CD4-positive, alpha-beta T cell treated with Interleukin-4 for 4 hours (primary cell): ENCODE measurements at places on chromosomes 6 and 20.

GRCh38 chr6:101013612-101014195, 132.6 kb upstream of the ASCC3 start:
- DNase-seq = no peak

- DNase-seq = no peak
Observed at GRCh38 chr20:63930971-63931553, 25.2 kb downstream of the UCKL1 start.

DNA sequence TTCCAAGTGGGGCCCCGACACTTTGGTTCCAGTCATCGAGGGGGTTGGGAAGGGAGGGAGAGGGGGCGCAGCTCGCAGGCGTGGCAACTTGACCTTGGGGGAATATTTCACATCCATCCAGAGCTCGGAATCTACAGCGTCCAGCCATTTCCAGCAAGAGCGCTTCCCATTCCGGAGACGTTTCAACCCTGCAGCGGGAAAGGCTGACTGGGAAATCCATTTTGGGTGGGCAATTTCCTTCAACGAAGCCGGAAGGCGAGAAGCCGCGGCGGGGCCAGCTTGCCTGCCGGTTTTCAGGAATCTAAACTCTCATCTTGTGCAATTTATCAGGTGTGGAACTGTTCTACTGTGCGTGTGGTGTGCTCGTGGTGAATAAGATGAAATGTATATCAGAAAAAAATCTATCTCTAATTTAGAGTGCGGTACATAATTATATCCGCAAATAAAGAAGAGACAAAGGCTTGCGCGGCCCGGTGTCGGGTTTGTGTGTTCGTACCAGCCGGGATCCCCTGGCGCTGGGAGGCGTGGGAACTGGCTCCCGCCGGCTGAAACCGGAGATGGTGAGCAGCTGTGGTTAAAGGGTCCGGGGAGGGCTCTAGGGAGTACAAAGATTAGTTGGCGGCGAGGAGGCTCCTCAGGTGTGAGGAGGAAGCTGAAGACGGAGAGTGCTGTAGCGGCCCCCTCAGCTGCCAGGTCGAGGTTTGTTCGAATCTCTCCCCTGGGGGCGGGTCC, 4.8 kb downstream of the SLC32A1 start:
- DNase-seq = no peak

GRCh38 chr6:159043947-159044346, 844 bp downstream of the TAGAP start:
- DNase-seq = peak; percentile 61

DNA sequence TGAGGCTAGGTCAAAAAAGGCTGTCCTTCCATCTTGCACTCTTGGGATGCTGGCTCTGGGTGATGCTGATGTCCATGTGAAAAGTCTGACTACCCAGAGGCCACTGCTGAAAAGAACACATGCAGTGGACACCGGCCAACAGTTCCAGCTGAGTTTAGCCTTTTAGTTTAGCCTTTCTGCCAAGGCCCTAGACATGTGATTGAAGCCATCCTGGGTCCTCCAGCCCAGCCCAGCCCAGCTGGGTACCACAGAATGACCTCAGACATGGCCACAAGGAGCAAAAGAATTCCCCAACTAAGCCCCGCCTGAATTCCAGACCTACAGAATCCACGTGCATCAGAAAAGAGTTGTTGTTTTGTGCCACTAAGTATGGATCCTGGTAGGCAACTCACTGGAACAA, 17.4 kb downstream of the PIGT start:
- DNase-seq = no peak

- no peak for DNase-seq
Observed at GRCh38 chr6:53862662-53863462, 68.1 kb downstream of the LRRC1 start.

- DNase-seq = no peak
Observed at GRCh38 chr20:50455656-50456451, 54.3 kb upstream of the PTPN1 start.

DNA sequence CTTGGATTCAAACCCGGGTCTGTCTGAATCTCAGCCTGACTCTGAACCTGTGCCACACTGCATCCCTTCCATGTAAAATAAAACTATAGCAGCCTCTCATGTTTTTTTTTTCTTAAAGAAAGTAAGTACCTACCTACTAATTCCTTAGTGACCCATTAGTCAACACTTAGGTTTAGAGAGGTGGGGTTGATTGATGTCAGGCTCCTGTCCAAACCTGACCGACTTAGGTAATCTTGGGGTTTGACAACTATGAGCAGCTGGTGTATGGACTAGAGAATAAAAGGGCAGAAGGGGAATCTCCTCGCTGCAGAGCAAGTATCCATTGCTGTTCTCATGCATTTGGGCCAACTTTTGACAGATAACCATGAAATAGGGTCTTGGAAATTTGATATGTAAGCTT, 6.5 kb downstream of the NKAIN2 start:
- no peak for DNase-seq

- no peak for DNase-seq
Observed at GRCh38 chr6:93749930-93750329, 330.6 kb upstream of the EPHA7 start.

DNA sequence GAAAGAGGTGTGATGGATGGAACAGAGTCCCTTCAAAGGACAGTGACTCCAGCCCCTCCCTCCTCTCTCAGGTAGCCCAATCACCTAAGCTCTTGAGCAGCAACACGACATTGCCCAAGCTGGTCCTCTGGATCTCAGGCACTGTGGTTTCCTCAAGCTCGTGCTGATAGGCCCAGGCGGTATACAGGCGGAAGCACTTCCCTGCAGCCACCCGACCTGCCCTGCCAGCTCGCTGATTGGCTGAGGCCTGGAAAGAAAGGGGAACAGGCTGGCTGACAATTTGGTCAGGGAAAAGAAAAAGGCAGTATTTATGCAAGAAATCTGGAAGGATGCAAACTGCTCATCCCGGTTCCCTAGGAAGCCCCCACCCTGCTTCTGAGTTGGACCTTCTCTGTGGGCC, 9.6 kb downstream of the C6orf136 start:
- peak; percentile 5 for DNase-seq

DNA sequence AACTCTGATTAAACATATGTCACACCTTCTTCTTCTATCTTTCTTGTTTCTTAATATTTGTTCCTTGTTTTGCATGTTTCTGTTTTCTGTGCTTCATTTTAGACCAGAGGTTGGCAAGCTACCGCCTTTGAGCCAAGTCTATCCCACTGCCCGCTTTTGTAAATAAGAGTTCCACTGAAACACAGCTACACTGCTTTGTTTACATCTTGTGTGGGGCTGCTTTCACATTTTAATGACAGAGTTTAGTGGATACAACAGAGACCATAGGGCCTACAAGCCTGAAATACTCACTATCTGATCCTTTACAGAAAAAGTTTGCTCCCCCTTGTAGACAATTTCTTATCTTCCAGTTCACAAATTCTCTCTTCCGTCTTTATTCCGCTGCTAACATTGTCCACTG, 109.4 kb upstream of the SPACA1 start:
- no peak for DNase-seq

DNA sequence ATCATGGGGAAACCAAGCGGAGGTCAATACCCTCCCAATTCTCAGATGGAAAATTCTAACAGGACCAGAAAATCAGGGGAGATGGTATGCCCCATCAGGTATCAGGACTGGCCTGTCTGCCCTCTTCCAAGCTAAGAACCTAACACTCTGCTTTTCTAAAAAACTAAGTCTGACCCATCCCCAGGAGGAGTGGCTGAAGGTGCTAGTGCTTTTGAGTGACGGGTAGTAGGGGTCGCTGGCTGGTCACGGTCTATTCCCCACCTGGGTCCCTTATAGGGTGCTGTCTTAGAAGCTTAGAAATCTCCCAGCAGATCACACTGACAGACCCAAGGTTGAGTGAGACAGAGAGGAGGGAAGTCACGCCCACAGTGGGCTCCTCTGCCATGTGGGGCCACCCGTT, 9.6 kb downstream of the ABHD16A start:
- DNase-seq = no peak

DNA sequence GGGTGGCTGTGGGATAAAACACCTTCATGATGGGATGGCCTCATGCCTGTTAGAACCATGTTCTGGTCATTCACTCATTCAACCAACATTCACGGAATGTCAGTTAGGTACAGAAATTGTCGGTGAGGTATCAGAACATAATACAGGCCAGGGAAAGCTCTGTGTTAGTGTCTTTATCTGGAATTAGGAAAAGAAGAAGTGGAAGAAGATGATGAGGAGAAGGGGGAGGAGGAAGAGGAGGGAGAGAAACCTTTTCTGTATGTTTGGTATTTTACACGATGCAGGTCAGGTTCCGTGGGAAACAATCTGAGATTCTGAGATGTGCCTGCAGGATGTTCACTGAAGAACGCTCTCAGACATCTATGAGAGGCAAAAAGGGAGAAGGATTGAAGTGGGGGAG, 5.6 kb downstream of the ADTRP start:
- no peak for DNase-seq

- no peak for DNase-seq
Observed at GRCh38 chr6:86609549-86610388, 327.6 kb upstream of the HTR1E start.

GRCh38 chr20:20452254-20452676, 84.4 kb downstream of the INSM1 start:
- DNase-seq = peak; percentile 71

DNA sequence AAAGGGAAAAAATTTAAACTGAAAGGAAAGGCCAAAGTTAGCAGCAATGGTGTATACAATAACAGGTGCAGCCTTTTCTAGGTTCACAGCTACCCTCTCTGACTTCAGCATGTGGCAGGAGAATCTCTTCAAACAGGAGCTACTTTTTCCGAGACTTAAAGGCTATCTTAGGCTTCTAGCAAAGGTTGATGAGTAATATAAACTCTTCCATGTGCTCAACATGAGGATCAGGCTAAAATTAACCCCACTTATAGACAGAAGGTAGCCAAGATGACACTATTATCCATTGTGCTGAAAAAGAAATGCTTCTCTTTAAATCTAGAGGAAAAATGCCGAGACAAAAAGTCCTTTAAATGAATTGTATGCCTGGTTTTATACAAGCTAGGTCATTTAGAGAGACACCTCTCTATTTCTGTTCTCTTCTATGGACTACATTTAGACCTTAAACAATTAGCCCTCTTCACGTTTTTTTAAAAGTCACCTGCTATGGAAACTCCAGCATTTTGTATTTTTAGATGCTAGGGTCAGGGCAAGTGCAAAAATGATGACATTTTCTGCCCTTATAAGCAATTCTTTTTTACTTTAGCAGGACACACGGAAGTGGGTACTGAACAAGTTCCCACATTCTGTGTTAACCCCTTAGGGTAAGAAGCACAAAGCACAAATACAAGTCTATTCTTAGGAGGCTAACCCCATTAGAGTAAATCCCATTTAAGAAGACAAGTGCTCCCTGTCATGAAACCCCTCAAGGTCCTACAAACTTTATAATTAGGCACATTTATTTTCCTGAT, 216.8 kb upstream of the CITED2 start:
- no peak for DNase-seq

GRCh38 chr6:55239099-55239498, 64.8 kb downstream of the HCRTR2 start:
- DNase-seq = no peak

DNA sequence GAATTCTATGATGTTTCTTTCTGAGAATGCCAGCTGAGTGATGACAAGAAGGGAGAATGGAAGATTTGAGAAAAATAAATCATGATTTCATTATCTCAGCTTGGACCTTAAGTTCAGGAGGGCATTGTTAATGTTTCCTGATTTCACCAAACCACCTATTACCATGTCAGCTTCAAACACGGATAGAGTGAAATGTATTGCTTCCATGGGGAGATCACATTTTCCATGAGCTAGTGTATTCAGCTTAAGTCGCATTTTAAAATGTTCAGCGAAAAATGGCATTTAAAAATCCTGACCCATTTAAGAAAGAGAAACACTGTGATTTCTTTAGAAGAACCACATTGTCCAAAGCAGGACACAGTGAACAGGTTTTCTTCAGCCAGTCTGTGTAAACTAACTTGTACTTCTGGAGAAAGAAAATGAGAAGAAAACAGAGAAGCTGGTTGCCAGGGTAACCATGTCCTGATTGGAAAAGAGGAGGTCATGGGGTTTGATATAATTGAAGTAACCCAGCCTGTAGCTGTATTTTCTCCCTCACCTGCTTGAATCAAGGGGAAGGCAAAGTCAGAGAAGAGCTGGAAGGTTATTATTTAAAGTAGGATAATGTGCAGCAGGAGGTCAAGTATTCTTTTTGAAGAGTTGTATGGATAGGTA, 684.1 kb upstream of the NRSN1 start:
- DNase-seq = no peak

DNA sequence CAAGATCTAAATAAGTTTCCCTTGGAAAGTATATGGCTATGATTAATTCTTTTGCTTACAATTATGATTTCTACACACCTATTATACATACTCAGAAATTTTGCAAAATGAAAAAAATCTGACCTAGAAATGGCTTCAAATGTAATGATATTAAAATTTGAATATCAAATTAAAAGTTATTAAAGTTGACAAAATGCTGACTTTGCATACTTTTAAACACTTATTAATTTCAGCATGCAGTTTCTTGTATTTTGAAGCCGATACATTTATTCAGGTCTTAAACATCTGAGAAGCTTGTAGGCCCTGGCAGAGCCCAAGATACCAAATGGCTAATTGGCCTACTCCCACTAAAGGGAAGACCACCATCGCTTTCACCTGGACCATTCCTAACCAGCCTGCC, 59.8 kb downstream of the SMLR1 start:
- no peak for DNase-seq

- no peak for DNase-seq
Observed at GRCh38 chr20:47481330-47482216, 20.1 kb upstream of the NCOA3 start.

DNA sequence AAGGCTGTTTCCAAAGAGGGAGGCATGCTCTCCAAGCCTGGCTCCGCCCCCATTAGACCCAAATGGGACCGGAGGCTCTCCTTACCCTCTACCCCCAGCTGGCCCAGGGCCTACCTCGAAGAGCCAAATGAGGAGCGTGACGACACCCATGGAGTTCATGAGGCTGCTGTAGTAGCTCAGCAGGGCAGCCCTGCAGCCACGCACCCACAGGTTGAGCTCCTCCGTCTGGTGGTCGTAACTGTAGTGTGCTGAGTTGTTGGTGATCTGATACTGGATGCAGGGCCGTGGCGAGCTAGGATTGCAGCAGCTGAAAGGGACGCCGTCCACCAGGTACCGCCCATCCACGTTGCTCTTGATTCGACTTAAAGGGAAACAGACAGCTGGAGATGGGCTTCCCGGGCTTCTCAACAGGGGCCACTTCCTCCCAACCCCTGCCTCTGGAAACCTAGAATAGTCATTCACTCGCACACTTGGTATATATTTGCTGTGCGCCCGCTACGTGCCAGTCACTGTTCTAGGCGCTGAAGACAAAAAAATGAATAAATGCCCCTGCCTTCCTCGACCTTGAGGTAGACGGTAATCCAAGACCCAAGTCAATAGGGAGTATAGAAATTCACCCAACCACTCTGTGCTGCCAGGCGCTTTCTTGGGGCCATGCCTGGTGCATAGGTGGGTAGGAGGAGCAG, 18.0 kb downstream of the PRPH2 start:
- DNase-seq = no peak
